ENCODE measurements at places on chromosomes 5 and 9. TPM values are rescaled to one million over a fixed set of nuclear protein-coding genes. Genes with fewer than 3 reads are reported as not detected.

GRCh38 chr9:89621676-89622075, 16.9 kb downstream of the GADD45G start:
- no peak for DNase-seq

GRCh38 chr5:144465441-144465840, 294.8 kb downstream of the KCTD16 start:
- no peak for DNase-seq

- DNase-seq, result no peak
Measured at GRCh38 chr9:135413086-135413375, 66.6 kb upstream of the PPP1R26 start.

DNA sequence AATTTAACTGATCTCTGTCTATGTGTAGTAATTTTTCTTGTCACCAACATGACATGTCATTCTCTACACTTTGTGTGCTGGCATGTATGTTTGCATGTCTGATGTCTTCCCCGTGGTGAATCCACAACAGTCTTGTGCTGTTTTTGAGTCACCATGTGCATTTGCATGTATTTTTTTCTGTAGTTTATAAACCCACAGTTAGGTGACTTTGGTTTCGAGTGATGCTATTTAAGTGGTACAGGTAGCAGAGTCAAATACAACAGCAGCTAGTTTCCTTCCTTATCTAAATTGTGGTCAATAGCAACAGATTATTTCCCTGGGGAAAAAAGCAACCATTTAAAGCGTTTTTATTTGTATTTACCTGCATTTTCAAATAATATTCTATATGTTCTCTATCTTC, 89.9 kb upstream of the FSD1L start:
- no peak for DNase-seq

- no peak for DNase-seq
Measured at GRCh38 chr5:113574417-113574816, 60.9 kb downstream of the YTHDC2 start.

DNA sequence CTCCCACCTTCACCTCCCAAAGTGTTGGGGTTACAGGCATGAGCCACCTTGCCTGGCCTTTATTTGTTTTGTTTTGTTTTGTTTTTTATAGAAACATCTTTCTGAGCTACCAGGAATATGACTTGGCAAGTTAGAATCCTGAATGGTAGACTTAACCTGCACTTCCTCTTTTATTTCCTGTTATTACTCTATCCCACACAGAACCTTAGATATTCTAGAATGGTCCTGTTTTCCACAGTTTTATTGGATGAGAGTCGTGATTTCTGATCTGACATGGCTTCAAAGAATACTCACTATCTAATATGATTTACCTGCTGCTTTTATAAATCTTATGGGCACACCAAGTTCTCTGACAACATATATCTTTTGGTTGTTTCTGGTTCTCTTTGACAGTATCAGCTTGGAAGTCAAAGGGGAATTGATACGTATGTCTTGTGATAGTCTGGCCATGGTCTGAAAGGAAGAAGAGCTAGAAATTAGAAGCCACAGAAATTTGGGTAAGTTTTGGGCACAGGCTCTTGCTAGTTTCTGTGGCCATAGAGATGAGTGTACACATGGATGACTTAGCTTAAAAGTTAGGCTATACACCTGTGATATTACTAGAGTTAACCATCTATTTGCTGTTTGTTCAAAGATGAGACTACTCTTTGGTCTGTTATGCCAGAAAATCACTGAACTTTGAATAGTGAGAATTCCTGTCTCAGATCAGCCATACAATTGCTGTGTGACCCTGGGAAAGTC, 4.7 kb upstream of the PANK3 start:
- peak; percentile 10 for DNase-seq

GRCh38 chr9:127036437-127036836, 86.0 kb downstream of the ANGPTL2 start:
- DNase-seq, result no peak

- no peak for DNase-seq
Measured at GRCh38 chr5:151805414-151806223, 33.9 kb downstream of the G3BP1 start.

GRCh38 chr9:127181315-127181580, 58.8 kb upstream of the ANGPTL2 start:
- no peak for DNase-seq

GABRA6 gene
- total RNA-seq, result not detected

C5orf34 gene
- 3.7 TPM for total RNA-seq

PTCD2 gene
- total RNA-seq, result 2.3 TPM

SHROOM1 gene
- total RNA-seq, result 1.5 TPM

PIP5K1B gene
- under 0.01 TPM for total RNA-seq

All from dermis microvascular lymphatic vessel endothelial cell (primary cell).